ENCODE measurements at places on chromosomes 7 and 10. TPM values are rescaled to one million over a fixed set of nuclear protein-coding genes. Genes with fewer than 3 reads are reported as not detected.
A peak's percentile ranks its signal among the peaks of the same experiment; 100 is the strongest.

- peaks cover 20% of the 10 kb centered on the region for H3K27me3 ChIP-seq
- H3K4me3 ChIP-seq = no peak overlapping the region
- H3K36me3 ChIP-seq = no peaks in the 10 kb centered on the region
- H3K4me1 ChIP-seq = no peaks in the 10 kb centered on the region
- no peak overlapping the region for H3K27ac ChIP-seq
Observed at GRCh38 chr7:128190051-128190647, 50.9 kb upstream of the LEP start.

DNA sequence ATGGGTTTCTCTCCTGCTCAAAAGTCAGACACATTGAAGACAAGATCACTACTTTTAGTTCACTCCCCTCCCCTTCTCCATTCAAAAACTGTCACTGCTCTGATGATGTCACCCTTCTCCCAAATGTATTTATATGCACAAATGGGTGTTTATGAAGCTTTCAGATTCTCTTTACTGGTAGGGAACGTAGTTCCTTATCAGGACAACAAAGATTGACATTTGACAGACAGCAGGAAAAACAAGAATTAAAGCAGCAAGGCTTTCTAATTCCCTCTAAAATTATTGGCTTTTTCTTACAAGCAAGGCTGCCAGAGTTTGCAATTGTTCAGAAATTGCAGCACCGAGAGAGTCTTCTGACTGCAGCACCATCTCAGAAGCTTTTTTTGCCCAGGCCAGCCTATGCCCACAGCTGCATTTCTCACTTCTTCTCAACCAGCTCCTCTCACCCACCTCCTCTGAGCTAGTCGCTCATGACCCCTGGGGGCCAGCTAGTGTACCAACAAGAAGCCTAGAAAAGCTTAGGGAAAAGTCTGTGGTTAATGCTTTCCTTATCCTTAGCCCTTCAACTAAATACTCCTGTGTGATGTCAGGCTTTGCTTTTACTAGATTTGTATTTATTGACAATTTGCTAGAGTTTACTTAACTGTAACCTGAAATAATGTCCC lies 265.1 kb downstream of the HTR7 start:
- peak; percentile 24 for DNase-seq
- peaks cover 9% of the 10 kb centered on the region for H3K4me1 ChIP-seq
- H3K27ac ChIP-seq = no peak overlapping the region
- H3K4me3 ChIP-seq = no peak overlapping the region
- no peaks in the 10 kb centered on the region for H3K36me3 ChIP-seq

DNA sequence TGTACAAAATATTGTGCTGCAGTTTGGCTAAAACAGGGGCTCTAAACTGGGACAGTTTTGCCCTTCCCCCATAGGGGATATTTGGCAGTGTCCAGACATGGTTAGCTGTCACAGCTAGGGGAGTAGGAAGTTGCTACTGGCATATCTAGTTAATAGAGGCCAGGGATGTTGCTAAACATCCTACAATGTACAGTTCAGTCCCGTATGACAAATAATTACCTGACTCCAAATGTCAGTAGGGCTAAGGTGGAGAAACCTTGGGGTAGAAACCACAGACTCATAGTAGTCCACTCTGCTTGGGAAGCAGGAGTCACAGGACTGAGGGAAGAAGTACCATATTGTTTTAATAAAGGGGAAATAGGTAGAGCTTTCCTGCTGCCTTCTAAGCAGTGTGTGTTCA lies 39.8 kb downstream of the WBP1L start:
- no peak for DNase-seq
- H3K27me3 ChIP-seq = no peaks in the 10 kb centered on the region
- peaks cover 83% of the 10 kb centered on the region for H3K4me1 ChIP-seq
- H3K36me3 ChIP-seq = peaks cover 3% of the 10 kb centered on the region

DNA sequence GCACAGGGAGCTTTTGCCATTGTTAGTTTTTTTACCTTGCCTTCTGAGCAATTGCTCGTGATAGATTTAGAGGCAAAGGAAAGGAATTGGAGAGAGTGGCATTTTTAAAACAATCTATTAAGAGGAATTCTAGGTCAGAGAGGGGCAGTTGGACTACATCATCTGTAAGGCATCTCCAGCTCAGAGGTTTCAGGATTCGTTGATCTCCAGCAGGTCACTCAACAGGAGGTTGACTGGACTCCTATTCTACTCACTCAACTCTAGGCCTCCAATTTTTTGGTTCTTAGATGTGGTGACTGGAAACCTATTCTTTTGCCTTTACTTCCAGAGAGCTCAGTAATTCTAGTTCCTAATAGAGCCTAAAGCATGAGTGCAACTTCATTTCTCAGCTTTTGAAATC lies 42.8 kb downstream of the TBXAS1 start:
- H3K36me3 ChIP-seq = no peaks in the 10 kb centered on the region
- no peak overlapping the region for H3K4me3 ChIP-seq
- no peak overlapping the region for H3K27ac ChIP-seq

The ALOX5 gene
- 1.9 TPM for total RNA-seq

The EPDR1 gene
- total RNA-seq = 65.9 TPM
